ENCODE measurements at places on chromosomes 5 and 9.

DNA sequence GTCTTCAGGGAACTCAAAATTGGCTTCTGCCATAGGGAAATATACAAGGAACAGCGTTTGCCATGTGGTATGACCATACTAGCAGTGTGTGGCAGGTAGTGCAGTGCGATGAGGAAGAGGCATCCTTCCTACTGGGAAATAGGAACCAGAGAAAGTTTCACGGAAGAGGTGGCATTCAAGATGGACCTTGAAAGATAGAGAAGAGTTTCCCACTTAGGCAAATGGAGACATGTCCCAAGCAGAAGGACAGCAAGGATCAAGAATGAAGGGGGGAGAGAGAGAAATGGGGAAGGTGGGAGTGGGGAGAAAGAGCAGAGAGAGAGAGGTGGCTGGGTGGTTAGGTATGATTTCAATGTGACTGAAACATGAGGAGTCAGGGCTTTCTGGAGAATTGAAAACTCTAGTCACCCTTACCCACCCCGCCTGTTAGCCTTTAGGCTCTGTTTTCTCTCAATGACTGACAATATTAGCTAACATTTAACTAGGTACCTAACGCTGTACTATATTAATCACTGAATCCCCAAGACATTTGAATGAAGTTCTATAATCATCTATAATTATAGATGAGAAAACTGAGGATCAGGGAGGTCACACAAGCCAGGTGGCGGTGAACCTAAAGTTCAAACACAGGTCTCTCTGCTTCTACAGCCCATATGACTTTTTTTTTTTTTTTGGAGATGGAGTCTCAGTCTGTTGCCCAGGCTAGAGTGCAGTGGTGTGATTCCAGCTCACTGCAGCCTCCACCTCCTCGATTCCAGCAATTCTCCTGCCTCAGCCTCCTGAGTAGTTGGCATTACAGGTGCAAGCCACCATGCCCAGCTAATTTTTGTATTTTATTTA is 171.3 kb downstream of the NR3C1 start:
- no peak for DNase-seq

DNA sequence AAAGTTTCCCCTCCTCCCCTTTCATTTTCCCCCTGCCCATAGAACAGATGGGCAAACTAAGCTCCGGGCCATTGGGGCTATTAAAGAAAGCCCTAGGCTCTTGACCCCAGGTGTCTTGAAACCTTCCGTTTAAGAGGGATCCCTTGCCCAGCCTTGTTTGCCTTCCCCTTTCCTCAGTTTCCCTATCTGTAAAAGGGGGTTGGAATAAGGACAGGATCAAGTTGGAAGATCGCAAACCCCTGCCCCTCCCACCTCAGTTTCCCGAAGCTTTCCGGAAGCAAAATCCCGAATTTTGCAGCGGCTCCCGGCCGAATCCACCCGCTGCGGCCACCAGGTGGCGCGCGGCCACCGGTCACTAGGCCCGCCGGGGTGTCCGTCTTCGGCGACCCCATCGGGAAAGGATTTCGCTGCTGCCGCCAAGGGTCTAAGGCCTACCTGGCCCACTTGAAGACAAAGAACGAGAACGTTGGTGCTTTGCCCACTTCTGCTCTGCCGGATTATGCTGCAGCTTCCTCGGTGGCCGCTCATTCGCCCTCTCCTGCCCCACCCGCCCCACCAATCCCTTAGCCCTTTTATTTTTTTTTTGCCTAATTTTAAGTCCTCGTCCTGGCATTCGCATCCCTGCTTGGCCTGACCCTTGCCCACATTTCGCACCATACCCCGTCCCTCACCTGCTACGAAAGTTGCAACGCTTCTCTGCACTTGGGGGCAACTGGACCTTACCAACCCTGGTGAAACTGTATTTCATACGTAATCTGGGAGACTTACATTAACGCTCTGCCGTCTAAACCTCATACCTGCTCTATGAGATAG is 962 bp upstream of the NR6A1 start:
- no peak for DNase-seq

- no peak for DNase-seq
These were observed 3.5 kb upstream of the CNTFR start for GRCh38 chr9:34592895-34593601.

DNA sequence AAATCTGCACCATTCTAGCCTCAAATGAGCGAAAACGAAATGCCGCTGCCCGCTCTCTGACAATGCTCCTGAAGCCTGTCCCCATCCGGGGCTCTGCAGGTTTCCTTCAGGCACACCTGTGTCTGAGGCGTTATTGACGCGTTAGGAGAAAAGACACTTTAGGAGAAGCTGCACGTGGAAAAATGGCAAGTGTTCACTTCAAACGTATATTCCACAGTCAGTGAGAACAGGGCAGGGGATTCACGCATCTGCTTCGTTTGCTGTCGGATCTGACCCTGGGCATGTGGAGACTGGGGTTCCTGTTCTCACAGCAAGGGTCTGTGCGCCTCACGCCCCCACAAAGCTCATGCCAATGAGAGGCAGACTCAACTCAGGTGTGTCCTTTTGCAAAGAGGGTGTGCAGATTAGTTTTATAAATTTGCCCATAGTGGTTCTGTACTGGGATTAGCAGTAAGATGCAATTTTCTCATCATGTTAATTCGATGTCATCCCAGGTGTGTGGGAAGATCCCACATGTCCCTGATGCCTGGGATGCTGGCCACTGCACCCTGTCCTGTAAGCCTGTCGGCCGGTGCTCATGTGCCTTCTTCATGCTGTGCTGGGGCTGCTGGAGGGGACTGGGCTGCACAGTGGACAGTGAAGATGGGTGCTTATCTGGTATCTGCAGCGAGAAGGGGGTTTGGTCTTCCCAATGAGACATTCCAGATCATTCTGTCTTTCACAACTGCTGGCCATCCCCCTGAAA is 11.2 kb upstream of the TBC1D9B start:
- DNase-seq = no peak

DNA sequence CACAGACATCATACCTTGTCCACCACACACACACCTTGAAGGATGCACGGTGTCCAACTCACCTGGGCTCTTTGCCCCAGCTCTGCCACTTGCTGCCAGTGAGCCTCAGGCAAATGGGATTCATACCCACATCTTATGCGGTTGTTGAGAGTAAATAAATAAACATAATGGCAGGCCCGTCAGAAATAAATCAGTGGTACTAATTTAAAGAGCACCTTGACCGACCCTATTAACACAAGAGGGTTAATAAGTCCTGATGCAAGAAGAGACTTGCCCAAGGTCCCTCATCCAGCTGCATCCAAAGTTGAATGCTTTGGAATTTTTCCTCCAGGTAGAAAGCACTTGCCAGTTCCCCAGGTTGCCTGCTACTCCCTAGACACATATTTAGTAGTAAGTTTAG is 11.6 kb upstream of the AKNA start:
- DNase-seq = no peak

GRCh38 chr5:73952872-73953271 is 326.9 kb downstream of the ARHGEF28 start:
- DNase-seq = no peak

- DNase-seq = no peak
These were observed 32.1 kb downstream of the RAPGEF1 start for GRCh38 chr9:131707733-131708157.

DNA sequence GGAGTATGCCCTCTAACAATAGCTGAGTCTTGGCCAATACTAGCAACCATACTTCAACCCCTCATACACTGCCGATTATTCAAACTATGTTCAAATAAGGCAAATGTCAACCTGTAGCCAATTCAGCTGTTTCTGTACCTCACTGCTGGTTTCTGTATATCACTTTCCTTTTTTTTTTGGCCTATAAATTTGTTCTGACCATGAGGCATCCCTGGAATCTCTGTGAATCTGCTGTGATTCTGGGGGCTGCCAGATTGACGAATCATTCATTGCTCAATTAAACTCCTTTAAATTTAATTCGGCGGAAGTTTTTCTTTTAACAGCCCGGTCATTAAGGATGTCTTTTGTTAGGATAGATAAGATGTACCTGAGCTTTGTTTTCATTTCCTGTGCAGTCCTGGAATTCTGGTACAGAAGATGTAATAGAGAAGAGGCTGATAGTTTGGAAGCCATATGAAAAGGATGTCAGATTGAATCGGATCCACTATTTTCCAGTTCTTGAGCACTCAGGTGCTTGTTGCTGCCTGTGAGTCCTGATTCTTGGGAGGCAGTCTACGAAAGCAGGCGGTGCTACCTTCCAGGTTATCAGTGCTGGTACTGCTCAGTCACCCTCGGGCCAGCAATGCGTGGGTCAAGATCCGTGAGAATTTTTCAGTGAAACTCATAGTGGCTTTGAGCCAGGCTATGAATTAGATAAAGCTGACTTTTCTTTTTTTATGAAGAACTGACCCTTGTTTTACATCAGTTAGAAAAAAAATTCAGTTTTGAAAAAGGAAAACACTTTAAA is 106.2 kb upstream of the TUT7 start:
- no peak for DNase-seq

DNA sequence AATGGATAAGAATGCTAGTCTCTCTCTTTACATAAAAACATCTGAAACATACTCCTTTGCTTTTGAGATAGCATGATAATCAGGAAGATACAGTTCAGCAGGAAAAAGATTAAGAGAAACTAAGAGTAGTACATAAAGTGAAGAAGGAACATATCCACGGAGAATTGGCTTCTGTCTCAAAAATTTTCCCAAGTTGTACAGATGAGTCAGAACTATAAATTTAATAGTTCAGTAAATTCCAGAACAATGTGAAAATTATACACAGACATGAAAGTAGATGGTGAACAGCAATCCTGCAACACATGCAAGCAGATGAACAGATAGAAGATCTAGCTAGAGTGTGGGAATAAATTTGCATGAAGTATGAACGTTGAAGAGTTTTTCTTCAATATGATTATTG is 691.4 kb upstream of the RIOK2 start:
- no peak for DNase-seq

DNA sequence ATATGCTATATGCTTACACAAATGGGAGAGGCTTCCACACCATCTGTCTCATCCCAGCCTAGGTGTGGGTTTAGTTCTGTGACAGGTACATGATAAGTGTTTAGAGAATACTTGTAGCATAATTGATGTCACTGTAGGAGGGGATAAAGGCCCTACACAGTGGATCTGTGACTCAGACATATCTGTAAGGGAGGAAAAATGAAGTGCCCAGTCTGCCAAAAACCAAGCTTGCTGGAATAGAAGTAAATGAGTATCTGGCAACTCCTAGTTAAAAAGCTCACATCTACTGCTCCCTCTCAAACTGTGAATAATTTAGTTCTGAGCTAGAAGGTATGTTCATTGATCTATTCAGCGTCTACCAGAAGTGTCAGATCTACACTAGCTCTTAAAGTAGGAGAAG is 38.9 kb upstream of the FAM174A start:
- no peak for DNase-seq

GRCh38 chr5:1756481-1756880 is 43.2 kb downstream of the MRPL36 start:
- DNase-seq = no peak

- DNase-seq = no peak
These were observed 272.4 kb downstream of the ADAMTS6 start for GRCh38 chr5:65209341-65209740.

- no peak for DNase-seq
These were observed 75.4 kb downstream of the SLC38A9 start for GRCh38 chr5:55636683-55637082.

DNA sequence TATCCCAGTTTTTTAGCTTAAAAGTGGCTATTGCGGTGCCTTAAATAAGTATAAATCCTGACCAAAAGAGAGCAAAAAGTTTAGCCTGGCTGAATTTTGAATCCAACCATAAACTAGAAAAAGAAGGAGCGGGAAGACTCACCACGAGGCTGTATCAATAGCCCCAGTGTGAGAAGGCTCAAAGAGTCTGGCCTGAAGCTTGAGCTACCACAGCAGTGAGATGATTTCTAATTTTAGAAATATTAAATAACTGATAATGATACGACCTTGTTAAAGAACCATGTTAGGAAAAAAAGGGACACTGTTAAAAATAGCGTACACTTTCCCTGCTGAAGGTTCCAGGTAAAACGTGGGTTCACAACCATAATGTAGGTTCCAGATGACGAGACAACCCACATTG is 134.1 kb upstream of the ZNF462 start:
- no peak for DNase-seq

GRCh38 chr9:87039809-87040392 is 92.6 kb upstream of the GAS1 start:
- no peak for DNase-seq

- no peak for DNase-seq
These were observed 22.6 kb downstream of the SSBP2 start for GRCh38 chr5:81728301-81728700.

DNA sequence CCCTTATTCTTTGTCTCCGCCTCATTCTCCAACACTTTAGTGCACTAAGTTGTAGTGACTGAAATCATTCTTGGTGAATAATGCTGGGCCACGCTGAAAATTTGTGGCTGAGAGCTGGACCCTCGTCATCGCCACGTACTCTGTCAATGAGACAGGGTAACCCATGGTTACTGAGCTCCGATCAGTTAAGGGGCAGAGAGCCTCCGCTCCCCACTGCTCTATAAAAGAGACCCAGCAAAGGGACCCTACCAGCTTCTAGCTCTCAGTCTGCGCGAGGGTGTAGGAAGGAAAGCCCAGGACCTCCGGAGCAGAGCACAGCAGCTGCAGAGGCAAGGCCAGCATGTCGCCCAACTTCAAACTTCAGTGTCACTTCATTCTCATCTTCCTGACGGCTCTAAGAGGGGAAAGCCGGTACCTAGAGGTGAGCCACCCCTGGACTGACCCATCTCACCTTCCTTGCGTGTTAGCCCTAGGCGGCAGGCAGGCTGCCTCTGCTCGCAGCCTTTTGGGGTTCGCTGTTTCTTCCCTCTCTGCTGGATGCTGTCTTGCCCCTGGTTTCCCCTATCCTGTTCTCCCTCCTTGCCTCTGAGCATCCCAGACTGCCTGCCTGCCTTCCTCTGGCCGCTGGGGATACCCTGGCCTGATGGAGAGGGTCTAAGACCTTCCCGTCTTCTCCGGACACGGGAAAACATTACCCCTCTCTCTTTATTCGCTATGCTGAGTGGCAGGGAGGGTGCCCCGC is at the start of gene CRHBP:
CRHBP (plus strand) TSS at position 251 of the 742 bp plus-strand sequence; CDS start at position 341, 90 bp downstream.
- DNase-seq = no peak

DNA sequence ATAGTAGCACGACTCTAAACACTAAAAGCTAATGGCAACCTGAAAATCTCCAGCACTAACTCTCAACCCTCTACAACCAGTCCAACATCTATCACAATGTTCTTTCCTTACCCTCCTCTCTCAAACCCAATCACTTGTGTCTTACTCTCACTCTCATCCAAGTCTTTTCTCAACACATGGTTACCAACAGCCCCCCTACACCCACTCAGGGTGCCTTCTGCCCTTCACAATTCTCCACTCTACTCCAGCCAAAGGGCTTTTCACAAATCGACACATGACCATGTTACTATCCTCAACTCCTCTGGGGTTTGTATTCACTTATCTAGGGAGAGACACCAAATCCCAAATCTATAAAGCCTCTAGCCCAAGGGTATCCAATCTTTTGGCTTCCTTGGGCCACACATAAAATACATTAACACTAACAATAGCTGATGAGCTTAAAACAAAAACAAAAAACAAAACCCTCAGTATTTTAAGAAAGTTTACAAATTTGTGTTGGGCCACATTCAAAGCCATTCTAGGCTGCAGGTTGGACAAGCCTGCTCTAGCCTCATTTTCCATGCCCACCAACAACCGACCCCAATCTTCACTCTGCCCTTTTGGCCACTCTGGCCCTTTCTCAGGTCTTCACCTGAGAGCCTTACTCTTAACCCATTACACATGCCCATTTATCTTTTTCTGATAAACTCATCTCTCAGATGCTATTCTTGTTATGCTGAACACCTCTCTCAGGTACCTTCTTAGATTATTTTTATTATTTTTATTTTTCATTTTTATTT is 11.7 kb downstream of the HSPA9 start:
- DNase-seq = no peak

GRCh38 chr5:91699429-91699828 is 316.3 kb upstream of the ARRDC3 start:
- no peak for DNase-seq

All from activated T-cell treated with anti-CD3 and anti-CD28 coated beads for 48 hours (primary cell).